ENCODE measurements at places on chromosomes 16 and 17.

DNA sequence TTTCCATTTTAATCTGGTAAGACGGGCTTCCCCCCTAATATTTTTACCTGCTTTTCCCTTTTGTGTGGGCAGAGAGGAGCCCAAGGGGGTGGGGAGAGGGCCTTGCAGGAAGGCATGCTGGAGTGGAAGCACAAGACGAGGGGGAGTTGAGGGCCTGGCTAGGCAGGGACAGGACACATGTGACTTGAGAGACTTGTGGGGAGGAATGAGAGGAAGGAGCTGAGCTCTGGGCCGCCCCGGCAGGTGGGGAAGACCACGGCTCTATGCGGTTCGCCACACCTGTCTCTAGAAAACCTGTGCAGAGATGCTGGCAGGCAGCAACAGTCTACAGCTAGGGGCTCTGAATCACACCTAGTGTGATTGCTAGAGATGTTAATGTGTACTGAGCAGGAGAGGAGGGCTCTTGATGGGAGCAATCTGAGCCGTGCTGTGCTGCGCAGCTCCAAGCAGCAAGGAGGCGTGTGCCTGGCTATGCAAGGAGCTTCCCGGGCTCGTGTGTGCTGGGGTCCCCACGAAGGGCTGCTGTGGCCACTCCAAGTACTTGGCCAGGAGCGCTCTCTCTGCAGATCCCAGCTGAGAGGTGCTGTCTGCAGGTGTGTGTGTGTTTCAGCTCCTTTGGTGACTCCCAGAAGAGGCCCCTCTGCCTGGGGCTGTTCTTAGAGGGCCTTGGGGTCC lies 50.2 kb downstream of the PDPK1 start:
- no peak for DNase-seq

DNA sequence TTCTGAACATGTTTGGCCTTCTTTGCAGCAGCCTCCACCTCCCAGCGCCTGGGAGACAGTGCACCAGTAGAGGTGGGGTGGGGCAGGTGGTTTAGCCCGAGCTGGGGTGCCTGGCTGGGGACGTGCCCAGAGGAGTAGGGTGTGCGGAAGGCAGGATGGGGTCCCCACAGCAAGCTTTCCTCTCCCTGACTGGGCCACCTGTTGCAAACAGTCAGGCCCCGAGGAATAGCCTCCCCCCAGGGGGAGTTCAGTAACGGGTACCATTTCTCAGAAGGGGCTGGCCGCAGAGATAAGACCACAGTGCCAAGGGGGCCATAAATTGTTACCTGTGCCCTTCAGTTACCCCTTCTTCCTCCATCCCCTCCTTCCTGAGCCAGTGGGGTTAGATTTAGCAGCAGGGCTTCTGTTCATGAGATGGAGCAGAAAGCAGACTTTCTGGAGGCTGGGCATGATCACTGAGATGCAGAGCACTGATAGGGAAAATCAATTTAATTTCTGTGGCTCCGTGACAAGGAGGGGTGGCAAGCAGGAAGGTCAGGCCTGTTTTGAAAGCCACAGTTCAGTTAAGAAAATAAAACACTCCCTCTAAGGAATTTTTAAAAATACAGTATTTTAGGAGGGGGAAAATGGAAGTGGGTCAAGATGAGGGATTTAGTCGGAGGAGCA lies 181.9 kb downstream of the MSI2 start:
- no peak for DNase-seq

DNA sequence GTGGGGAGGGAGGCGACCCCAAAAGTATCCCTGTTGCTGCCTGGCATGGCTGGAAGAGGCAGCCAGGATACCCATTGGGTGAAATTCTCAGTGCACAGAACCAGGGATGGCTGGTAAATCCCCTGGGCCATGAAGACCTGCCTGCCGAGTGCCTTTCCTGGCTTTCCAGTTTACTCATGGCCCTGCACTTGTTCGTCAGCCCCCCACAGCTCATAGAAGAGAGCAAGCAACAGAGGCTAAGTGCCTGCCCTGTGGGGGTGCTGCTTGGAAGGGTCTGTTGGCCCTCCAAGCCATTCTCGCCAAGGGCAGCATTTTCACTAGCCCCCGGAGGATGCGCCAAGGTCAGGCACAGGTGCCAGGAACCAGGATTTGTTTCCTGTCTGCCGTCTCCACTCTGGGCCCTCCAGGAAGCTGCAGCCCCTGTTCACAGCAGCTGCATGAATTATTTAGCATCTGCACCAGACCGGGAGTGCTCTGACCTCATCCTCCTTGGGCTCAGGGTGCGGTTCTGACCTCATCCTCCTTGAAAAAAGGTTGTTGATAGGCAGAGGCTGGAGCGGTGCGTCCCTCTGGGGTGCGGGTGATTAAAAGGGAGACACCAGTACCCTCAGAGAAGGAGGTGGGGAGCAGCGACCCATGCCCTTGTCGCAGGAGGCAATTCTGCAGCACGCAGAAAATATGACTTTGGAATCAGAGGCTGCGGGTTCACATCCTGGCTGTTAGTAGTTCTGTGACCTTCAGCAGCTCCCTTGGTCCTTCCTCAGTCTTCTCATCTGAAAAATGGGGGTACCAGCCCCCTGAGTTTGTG lies 14.2 kb upstream of the CD300A start:
- peak; percentile 80 for DNase-seq

DNA sequence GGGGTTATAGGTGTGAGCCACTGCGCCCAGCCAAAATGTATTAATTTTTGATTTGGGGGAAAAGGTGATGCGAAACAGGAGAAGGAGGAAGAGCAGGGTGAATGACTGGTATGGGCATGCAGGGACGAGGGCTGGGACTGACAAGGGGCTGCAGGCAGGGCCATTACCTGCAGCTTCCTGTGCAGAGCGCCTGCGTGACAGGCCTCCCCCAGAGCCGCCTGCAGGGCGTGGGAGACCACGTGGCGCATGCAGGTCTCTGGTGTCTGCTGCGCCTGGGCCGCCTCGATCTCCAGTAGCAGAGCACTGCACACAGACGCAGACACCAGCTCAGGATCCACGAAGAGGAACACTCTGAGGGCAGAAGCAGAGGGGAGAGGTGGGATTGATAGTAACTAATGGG lies 32.4 kb downstream of the PIK3R6 start:
- no peak for DNase-seq

- peak; percentile 28 for DNase-seq
These were observed 276.2 kb upstream of the IRX5 start for GRCh38 chr16:54654429-54654828.

DNA sequence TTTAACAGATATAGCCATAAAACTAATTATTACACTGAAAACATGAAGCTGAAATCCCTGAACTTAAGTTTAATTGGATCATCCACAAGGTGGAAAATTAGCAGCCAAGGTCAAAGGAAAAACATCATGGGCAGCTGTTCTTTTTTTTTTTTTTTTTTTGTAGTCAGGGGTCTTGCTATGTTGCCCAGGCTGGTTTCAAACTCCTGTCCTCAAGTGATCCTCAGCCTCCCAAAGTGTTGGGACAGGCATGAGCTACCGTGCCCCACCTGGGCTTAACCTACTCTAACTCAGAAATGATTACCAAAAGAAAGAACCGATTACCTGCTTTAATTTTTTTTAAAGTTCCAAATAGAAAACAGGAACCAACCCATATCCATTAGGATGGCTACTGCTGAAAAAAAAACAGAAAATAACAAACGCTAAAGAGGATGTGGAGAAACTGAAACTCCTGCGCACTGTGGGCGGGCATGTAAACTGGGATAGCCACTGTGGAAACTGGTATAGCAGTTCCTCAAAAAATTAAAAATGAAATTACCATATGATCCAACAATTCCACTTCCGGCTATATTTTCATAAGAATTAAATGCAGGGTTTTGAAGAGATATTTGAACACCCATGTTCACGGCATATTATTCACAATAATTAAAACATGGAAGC lies 8.6 kb downstream of the CMC2 start:
- DNase-seq: no peak

- DNase-seq: no peak
These were observed 32.1 kb downstream of the MAP1LC3B start for GRCh38 chr16:87424266-87424665.

- no peak for DNase-seq
These were observed 11.5 kb downstream of the DCAF7 start for GRCh38 chr17:63561819-63562218.

DNA sequence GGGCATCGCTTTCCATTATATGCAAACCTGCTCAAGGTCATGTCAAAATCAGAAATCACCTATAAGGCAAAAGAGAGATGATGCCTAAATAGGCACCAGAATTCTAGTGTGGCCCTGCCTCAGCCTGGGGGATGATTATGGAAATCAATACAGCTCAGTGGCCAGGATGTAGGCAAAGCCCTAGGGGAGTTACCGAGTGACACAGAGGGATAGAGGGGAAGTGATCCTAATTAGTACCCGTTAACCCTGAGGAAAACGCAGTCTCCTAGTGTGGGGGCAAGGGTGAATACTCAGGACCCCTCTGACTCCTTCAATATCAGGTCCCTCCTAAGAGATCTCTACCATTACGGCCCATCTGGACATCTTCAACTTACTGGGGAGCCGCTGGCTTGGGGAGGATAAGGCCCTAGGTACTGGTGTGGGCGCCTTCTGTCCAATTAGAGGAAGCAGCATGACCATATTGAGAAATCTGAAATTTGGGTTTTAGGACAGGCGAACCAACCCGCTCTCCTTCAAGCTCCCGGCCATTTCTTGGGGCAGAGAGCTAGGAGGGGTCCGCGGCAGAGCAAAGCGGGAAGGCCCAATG lies 725 bp downstream of the NT5C3B start:
- peak; percentile 43 for DNase-seq

DNA sequence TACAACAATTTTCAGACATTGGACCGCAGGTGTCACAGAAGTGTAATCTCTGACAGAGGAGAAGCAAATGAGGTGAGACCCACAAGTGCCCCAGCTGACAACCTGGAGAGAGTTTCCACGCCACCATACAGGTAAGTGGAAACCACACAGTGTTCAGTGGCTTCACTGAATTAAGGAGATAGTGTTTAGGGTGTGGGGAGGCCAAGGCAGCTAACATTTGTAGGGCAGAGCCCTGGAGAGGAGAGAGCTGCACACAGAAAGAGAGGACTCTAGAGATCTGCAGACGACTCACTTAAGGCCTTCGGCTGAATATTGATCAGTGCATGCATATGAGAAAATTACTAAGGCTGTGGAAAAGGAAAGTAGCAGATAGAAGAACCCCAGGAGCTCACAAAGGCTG lies 228.9 kb upstream of the TNRC6C start:
- DNase-seq: no peak

- DNase-seq: no peak
These were observed 248.9 kb upstream of the FOXF1 start for GRCh38 chr16:86261379-86261778.

DNA sequence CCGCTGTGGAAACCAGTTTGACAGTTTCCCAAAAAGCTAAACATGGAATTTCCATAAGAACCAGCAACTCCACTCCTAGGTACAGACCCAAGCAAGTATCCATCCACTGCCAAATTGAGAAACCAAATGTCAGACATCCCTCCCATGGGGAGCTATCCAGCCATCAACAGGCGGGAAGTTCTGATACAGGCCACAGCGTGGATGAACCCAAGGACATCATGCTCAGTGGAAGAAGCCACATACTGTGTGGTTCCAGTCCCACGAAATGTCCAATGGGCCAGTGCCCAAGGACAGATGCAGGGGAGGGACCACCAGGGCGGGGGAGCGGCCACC lies 12.6 kb upstream of the BAIAP2 start:
- DNase-seq: no peak

GRCh38 chr17:38439436-38439835 lies 11.2 kb downstream of the ARHGAP23 start:
- no peak for DNase-seq

- DNase-seq: peak; percentile 71
These were observed 18.8 kb downstream of the SEZ6 start for GRCh38 chr17:28986714-28987655.

- DNase-seq: no peak
These were observed 10.1 kb upstream of the TMEM101 start for GRCh38 chr17:44024853-44025252.

DNA sequence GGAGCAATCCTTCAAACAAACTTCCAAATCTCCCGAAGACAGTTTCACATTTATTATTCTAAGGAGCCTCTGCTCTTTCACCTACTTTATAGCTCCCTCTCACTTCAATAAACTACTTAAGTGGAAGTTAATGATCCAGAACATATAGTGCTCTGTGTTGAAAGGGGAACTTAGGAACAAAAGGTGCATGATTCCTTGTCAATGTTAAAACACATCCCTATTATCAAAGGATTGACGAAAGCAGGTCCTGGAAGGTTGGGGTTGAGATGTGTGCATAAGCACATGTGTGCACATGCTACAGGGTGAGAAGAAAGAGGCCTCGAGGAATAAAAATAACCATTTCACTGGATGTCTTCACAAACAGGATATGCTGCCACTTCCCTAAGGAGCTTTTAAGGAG lies 170.3 kb downstream of the SLC39A11 start:
- DNase-seq: peak; percentile 87

- DNase-seq: no peak
These were observed 56.4 kb downstream of the CNGB1 start for GRCh38 chr16:57914244-57915173.

GRCh38 chr16:83200005-83200779 lies 573.4 kb downstream of the CDH13 start:
- peak; percentile 65 for DNase-seq

DNA sequence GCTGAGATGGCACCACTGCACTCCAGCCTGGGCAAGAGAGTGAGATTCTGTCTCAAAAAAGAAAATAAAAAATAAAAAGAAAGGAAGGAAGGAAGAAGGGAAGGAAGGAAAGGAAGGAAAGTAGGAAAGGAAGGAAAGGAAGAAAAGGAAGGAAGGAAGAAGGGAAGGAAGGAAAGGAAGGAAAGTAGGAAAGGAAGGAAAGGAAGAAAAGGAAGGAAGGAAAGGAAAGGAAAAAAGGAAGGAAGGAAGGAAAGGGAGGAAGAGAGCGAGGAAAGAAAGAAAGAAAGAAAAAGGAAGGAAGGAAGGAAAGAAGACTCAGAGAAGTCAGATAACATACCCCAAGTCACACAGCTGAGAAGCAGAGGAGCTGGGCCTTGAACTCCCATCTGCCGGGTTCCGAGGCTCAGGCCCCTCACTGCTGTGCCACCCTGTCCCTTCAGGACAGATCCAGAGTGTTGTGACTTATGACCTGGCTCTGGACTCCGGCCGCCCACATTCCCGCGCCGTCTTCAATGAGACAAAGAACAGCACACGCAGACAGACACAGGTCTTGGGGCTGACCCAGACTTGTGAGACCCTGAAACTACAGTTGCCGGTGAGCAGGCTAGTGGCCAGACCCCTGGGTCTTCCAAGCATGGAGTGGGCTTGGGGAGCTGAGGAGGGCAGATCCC lies 30.9 kb upstream of the ITGAX start:
- no peak for DNase-seq
